ENCODE measurements at places on chromosomes 7 and 10. TPM values are rescaled to one million over a fixed set of nuclear protein-coding genes. Genes with fewer than 3 reads are reported as not detected.

Gene CPA2
- not detected for total RNA-seq

Gene GPR26
- total RNA-seq = not detected

Gene RBP3
- total RNA-seq = not detected

Gene VKORC1L1
- total RNA-seq = 33.7 TPM

Gene NUTM2E
- total RNA-seq = 0.21 TPM

Gene MMRN2
- total RNA-seq = 27.6 TPM

Gene HMX3
- total RNA-seq = not detected

Gene ZNF735
- not detected for total RNA-seq

Gene HABP2
- total RNA-seq = not detected

Gene CRPPA
- total RNA-seq = 4.0 TPM

Gene DCLRE1A
- 4.9 TPM for total RNA-seq

Gene FFAR4
- 0.39 TPM for total RNA-seq

Gene SLIT1
- 0.87 TPM for total RNA-seq

Gene NACAD
- 6.9 TPM for total RNA-seq

Gene CDC14C
- total RNA-seq = not detected

Gene WNT8B
- not detected for total RNA-seq

Gene ACSM6
- total RNA-seq = not detected

Gene DNAH11
- total RNA-seq = 0.20 TPM

Gene SYT15
- 8.2 TPM for total RNA-seq

Gene MKX
- total RNA-seq = 1.2 TPM

Gene EBLN1
- total RNA-seq = not detected

Gene C10orf105
- total RNA-seq = 0.20 TPM

Gene EIF5AL1
- 0.90 TPM for total RNA-seq

Gene FAM237B
- total RNA-seq = not detected

Gene TRIL
- total RNA-seq = 2.4 TPM

Gene UCN3
- total RNA-seq = not detected

Gene CPVL
- 3.1 TPM for total RNA-seq

Gene GPR15LG
- not detected for total RNA-seq

Gene TMEM176A
- 62.4 TPM for total RNA-seq

Gene FGL2
- 214 TPM for total RNA-seq

Gene PPP1R3C
- total RNA-seq = 3.8 TPM

Gene SBDS
- total RNA-seq = 196 TPM

Gene DDX56
- 57.1 TPM for total RNA-seq

Gene EBF3
- total RNA-seq = 28.5 TPM

Gene LYZL1
- not detected for total RNA-seq

Gene DOCK4
- 49.8 TPM for total RNA-seq
